ENCODE measurements at places on chromosomes 3 and 15. TPM values are rescaled to one million over a fixed set of nuclear protein-coding genes. Genes with fewer than 3 reads are reported as not detected.

GRCh38 chr3:50610181-50610971 lies 1.2 kb downstream of the CISH start:
- H3K27ac ChIP-seq = no peak overlapping the region
- peaks cover 8% of the 10 kb centered on the region for H3K27me3 ChIP-seq
- no peaks in the 10 kb centered on the region for H3K36me3 ChIP-seq

DNA sequence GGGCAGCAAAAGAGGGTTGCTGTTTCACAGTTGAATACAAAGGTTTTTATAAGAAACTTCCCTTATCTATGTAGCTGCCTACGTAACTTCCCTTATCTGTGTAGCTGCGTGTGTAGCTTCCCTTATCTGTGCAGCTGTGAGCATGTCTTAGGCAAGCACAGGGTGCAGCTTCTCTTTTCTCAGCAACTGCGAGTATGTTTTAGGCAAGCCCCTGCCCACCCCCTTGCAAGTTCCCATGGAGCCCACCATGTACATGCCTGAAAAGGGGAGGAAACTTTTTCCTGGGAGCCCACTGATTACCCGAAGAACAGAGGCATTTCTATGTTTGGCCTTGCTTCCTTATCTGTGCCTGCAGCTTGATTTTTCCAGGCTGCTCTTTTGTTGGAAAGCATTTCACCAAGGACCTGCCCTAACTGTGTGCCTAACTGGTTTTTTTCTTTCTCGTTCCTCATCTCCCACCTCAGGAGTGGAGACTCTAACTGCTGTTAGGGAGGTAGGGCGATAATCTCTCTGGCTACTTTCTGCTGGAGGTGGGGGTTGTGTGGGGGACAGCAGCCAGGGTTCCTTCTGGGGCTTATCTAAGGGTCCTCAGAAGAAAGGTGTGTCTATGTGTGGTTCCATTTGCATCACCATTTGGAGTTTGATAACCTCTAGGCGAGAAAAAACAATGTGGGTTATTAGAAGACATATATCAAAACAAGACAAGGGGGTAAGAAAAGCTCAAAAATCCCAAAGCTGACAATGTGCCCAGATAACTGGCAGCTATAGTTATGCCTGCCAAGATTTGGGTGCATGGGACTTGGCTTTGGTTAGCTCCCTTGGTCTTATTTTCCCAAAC lies 26.0 kb downstream of the SORD start:
- no peak overlapping the region for H3K27ac ChIP-seq
- no peaks in the 10 kb centered on the region for H3K27me3 ChIP-seq
- H3K4me1 ChIP-seq = no peaks in the 10 kb centered on the region
- no peak overlapping the region for H3K4me3 ChIP-seq

The TGM5 gene
- total RNA-seq = not detected

The SLC28A2 gene
- total RNA-seq = not detected

DNA sequence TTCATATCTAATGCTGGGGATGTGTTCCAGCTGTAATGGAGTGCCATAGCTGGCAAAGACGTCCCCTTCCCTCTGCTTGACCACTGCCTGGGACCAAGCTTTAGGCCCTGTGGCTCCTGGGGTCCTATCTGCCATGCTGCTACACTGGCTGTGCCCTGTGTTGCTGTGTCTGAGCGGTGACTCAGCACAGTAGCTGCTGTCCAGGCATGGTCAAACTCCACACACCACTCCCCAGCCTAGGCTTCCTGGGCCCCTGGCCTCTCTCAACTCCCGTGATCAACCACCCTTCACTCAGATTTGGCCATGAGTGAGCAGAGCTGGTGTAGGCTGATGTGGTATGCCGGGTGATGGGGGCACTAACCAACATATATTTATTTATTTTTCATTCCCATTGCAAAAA lies 27.0 kb downstream of the EPHB1 start:
- H3K27me3 ChIP-seq = no peaks in the 10 kb centered on the region
- H3K4me1 ChIP-seq = no peaks in the 10 kb centered on the region
- no peak overlapping the region for H3K27ac ChIP-seq
- DNase-seq = no peak
- no peak overlapping the region for H3K4me3 ChIP-seq

The LCTL gene
- total RNA-seq = 1.8 TPM

- no peak for DNase-seq
- no peak overlapping the region for H3K27ac ChIP-seq
- no peaks in the 10 kb centered on the region for H3K36me3 ChIP-seq
- H3K27me3 ChIP-seq = no peaks in the 10 kb centered on the region
- no peaks in the 10 kb centered on the region for H3K4me1 ChIP-seq
- no peak overlapping the region for H3K4me3 ChIP-seq
These were observed 90.2 kb downstream of the NFKBIZ start for GRCh38 chr3:101939361-101940049.

- H3K36me3 ChIP-seq = no peaks in the 10 kb centered on the region
- H3K27me3 ChIP-seq = no peaks in the 10 kb centered on the region
- no peak overlapping the region for H3K4me3 ChIP-seq
- no peak overlapping the region for H3K27ac ChIP-seq
- no peaks in the 10 kb centered on the region for H3K4me1 ChIP-seq
- DNase-seq = no peak
These were observed 10.0 kb upstream of the P3H2 start for GRCh38 chr3:190130696-190131095.

GRCh38 chr3:177589911-177590381 lies 392.7 kb upstream of the TBL1XR1 start:
- no peak overlapping the region for H3K27ac ChIP-seq
- DNase-seq = no peak
- no peaks in the 10 kb centered on the region for H3K4me1 ChIP-seq
- no peaks in the 10 kb centered on the region for H3K27me3 ChIP-seq
- peaks cover 2% of the 10 kb centered on the region for H3K36me3 ChIP-seq
- H3K4me3 ChIP-seq = no peak overlapping the region

DNA sequence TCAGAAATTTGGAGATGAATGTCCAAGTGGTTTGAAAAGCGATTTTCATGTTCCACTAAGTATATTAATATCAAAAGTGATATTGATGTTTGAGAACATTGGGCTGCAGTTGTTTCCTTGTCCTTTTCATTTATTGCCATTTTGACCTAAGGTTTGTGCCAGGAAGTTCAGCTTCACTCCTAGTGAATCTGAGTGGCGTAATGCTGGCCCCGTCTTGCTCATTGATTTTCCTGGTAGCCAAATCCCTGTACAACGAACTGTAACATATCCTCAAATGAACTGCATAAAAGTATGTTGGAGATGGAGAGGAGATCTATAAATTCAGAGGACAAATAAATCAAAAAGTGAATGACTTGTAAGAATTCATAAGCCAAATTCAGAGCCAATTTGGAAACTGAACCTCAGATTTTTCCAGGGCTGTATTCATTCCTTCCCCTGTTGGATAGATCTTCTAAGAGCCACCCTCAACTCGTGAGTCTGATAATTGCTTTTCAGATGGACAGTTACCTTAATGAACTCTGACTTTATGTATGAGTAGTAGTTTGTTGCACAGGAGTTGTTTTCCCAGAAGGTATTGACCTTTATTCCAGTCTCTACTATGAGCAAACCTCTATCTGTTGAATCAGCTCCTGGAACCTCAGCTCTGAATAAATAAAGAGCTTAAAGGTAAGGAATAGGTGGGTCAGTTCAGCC lies 72.8 kb downstream of the ITPR1 start:
- H3K27ac ChIP-seq = no peak overlapping the region
- no peaks in the 10 kb centered on the region for H3K4me1 ChIP-seq
- DNase-seq = no peak
- no peaks in the 10 kb centered on the region for H3K36me3 ChIP-seq

DNA sequence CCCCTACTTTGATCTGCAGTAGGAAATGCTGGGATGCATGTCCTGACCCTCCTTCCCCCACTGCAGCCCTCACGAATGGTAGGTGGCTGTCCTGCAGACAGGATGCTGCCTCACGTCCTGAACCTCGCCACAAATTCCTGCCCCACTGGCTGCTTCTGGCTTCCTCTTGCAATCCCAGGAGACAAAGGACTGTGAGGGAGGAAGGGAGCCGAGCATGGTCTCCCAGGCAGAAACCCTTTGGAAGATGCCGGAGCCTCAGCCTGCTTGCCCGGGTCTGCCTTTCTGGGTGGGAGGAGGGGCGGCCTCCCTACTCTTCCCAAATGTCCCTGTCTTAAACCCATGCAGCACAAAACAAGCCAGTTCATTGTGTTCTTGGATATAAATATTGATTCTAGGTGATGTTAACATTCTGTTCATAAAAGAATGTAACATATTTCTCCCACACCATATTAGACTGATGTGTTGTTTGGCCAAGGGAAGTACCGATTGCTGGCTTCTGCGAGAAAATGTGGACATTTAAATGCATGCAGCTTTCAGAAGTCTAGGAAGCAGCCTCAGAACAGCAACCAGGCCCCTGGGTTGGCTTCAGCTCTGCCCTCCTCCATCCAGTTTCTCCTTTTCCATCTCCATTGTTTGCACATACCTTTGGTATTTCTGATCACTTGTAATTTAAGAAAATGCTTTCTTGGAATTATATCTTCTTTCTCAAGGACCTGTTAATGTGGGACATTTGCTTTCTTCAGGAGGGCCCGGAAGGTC lies 75.3 kb downstream of the HMG20A start:
- peak; percentile 63 for DNase-seq
- no peaks in the 10 kb centered on the region for H3K27me3 ChIP-seq
- no peaks in the 10 kb centered on the region for H3K36me3 ChIP-seq
- no peak overlapping the region for H3K27ac ChIP-seq
- peaks cover 20% of the 10 kb centered on the region for H3K4me1 ChIP-seq
- peak overlapping the region; percentile 30 for H3K4me3 ChIP-seq

DNA sequence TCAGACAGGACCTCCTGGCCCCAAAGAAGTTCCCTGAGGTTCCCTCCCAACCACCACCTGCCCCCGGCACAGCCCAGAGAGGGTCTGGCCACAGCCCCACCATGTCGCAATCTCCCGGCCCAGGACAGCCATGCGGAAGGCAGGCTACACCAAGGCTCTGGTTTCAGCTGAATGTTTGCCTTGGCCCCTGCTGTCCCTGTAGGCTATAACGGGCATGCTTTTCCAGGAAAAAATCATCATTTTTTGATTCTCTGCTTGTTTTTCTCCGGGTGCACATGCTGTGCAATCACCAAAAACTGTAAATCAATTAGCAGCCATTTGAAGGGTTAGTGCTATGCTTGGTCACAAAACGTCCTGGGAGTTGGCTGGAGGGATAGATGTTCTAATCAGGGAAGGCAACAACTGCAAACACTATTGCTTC lies 142.7 kb upstream of the IGF1R start:
- H3K27me3 ChIP-seq = no peaks in the 10 kb centered on the region
- H3K4me1 ChIP-seq = no peaks in the 10 kb centered on the region
- H3K4me3 ChIP-seq = no peak overlapping the region
- no peak for DNase-seq
- no peak overlapping the region for H3K27ac ChIP-seq

The IL5RA gene
- total RNA-seq = not detected

- H3K27me3 ChIP-seq = no peaks in the 10 kb centered on the region
- no peaks in the 10 kb centered on the region for H3K36me3 ChIP-seq
- DNase-seq = no peak
- H3K4me1 ChIP-seq = no peaks in the 10 kb centered on the region
- H3K4me3 ChIP-seq = no peak overlapping the region
- H3K27ac ChIP-seq = no peak overlapping the region
These were observed 8.3 kb downstream of the SERPINI1 start for GRCh38 chr3:167743799-167744198.

The CLDN18 gene
- not detected for total RNA-seq

Data from H9 (cell line).